ENCODE measurements at places on chromosomes 3 and 15.

GRCh38 chr3:70546679-70547078 lies 234.2 kb upstream of the MDFIC2 start:
- no peak for DNase-seq

DNA sequence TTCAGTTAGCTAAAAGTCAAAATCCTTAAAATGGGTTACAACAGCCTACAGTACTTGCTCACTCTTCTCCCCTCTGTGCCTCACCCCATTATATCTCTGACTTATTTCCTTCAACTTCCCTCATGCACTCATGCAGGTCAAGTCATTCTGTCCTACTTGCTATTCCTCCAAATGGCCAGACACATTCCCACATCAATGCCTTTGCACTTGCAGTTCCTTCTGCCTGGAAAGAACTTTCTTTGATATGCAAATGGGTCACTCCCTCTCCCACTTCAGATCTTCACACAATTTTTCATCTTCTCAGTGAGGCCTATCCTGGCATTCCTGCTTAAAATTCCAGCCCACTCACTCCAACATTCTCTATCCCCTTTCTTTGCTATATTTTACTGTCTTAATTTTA lies 547.2 kb upstream of the TGFBR2 start:
- DNase-seq, result no peak

DNA sequence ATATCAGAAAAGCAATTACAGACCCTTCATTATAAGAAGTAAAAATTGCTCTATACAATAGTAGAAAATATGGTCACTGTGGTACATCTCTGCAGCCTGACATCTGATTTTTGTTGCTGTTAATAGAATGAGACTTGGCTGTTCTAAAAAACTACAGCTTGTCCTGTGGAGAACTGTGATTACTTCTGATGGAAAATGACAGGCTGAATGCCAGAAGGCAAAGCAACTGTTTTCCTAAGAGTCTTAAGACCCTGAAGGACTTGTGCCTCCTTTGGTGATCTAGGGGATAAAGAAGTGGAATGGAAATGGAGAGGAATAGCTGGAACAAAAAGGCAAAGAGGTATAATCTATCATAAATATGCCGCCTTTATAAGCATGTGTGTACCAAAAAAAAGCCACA lies 314.8 kb downstream of the BCHE start:
- DNase-seq, result no peak

- no peak for DNase-seq
Observed at GRCh38 chr3:63430875-63431274, 152.8 kb downstream of the SYNPR start.

GRCh38 chr3:127688022-127688415 lies 15.3 kb downstream of the ABTB1 start:
- DNase-seq, result no peak

- DNase-seq, result no peak
Observed at GRCh38 chr15:78301326-78301725, 1.9 kb upstream of the SKIC8 start.

DNA sequence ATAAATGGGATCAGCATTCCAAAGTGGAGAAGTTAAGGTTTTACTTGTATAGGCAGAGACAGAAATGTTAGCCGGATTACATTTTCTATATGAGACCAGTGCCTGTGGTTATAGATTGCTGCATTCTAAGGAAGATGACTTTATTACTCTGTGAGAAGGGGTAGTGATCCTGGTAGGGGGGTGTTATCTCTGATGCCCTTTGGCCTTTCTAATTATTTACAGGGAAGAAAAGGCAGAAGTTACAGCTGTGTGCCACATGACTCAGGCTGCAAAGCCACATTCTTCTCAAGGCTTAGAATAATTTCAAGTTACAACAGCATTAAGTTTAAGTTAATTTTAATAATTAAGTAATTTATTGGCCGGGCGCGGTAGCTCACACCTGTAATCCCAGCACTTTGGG lies 2.2 kb upstream of the TMC3 start:
- DNase-seq, result no peak

- no peak for DNase-seq
Observed at GRCh38 chr3:163622384-163622783, 1455.9 kb downstream of the SI start.

GRCh38 chr3:155079746-155080487 lies at the start of gene MME:
Gene MME, plus strand, starts transcription at chr3:155080319. Its CDS starts 3,849 bp downstream, at chr3:155084168.
- no peak for DNase-seq

- no peak for DNase-seq
Observed at GRCh38 chr15:84894736-84895425, 10.4 kb downstream of the SLC28A1 start.

- no peak for DNase-seq
Observed at GRCh38 chr3:109188741-109189140, 52.2 kb downstream of the C3orf85 start.

GRCh38 chr3:31364188-31364587 lies 168.5 kb upstream of the STT3B start:
- no peak for DNase-seq

- no peak for DNase-seq
Observed at GRCh38 chr15:90664650-90665287, 52.4 kb upstream of the BLM start.

GRCh38 chr3:2807514-2807913 lies 302.7 kb downstream of the IL5RA start:
- DNase-seq, result no peak

DNA sequence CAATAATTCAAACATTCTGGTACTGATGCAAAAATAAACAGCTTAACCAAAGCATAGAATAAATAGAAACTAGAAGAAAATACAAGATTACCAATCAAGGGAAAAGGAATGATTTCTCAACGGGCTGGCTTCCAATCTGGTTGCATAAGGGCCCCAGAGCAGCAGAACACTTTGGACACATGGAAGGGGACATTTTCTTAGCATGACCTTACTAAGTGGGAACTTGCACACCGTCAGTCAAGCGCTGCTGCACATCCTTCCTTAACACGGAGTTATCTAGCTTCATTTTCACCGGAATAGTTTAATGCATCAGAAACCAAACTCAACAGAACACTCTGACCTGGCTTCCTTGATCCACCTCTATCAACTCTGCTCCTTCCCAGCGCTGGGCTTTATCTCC lies 388.5 kb downstream of the VPS13C start:
- DNase-seq, result no peak

- no peak for DNase-seq
Observed at GRCh38 chr3:179932674-179933073, 104.1 kb downstream of the PEX5L start.

DNA sequence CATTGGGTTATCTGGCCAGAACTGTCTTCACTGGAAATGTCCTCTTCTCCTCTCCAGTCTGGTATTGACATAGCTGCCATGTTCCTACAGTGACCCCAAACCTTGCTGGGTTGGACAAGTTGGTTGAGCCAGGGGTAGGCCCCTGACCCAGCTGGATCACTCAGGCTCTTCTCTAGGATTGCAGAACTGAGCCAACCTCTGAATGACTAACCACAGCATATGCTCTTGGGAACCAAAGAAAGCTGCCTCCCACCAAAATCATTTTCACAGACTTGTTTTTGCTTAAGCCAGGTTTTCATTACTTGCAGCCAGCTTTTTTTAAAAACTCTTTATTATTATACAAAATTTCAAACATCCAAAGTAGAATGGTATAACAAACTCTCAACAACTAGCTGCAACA lies 41.4 kb downstream of the FSIP1 start:
- DNase-seq, result no peak

DNA sequence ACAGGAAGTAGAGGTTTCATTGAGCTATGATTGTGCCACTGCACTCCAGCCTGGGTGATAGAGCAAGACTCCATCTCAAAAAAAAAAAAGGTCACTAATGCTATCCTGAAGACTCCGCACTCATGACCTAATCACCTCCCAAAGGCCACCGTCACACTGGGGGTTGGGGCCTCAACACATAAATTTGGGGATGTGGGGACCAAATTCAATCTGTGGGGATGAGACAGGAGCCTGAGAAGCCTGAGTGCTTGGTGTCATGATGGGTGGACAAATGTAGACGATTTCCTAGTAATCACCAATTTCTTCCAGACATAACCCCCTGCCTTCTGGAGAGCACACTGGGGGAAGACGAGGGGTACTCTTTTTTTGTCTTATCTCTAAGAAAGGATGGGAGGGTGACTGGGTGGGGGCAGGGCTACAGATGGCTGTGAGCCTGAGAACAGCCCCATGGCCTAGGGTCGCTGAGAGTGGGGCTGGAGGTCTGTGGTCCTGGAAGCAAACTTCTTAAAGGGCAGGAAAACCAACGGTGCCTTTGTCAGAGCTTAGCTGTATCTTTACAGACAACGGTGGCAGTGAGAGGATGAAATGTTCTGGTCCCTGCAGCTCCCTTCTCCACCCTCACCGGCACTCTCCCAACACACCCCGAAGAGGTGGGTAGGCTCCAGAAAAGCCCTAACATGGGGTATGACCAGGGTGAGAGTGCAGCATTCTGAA lies 16.6 kb upstream of the KLF13 start:
- DNase-seq, result no peak

DNA sequence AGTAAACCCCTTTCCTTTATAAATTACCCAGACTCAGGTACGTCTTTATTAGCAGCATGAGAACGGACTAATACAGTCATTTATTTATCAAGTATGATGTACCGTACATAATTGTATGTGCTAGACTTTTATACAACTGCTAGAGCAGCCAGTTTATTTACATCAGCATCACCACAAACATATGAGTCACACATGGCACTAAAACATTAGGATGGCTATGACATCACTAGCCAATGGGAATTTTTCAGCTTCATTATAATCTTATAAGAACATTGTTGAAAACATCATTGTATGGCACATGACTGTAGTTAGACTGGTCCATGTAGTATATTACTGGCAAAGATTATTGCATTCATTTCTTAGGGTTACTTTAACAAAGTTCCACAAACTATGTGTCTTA lies 121.7 kb downstream of the ZMAT3 start:
- no peak for DNase-seq

- DNase-seq, result no peak
Observed at GRCh38 chr3:191151653-191152052, 47.4 kb upstream of the OSTN start.

DNA sequence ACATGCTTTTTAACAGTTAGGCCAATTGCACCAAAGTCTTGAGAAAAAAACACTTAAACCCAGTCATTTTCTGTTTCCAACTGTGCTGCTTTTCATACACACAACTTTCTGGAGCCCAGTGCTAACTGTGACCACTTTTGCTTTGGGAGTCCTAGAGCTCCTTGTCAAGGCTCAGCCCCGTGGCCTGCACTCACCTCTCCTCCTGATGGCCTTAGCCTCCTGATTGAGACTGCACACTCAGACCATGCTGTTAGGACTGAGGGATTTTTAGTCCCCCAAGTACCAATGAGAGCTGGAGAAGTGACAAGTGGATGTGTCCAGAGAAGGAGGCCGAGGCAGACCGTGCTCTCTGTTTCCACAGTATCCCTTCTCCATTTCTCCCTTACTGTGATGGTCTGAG lies 15.2 kb upstream of the RARRES1 start:
- DNase-seq, result no peak

GRCh38 chr15:27681038-27681437 lies 418.1 kb downstream of the OCA2 start:
- peak; percentile 29 for DNase-seq
